Stimulated activated CD4-positive, alpha-beta T cell treated with anti-CD3 and anti-CD28 coated beads, Interleukin-12 subunit alpha, Interleukin-12 subunit beta, amount 100 ng/mL, for 24 hours (primary cell): ENCODE measurements at places on chromosomes 4 and X.
A peak's percentile ranks its signal among the peaks of the same experiment; 100 is the strongest.

DNA sequence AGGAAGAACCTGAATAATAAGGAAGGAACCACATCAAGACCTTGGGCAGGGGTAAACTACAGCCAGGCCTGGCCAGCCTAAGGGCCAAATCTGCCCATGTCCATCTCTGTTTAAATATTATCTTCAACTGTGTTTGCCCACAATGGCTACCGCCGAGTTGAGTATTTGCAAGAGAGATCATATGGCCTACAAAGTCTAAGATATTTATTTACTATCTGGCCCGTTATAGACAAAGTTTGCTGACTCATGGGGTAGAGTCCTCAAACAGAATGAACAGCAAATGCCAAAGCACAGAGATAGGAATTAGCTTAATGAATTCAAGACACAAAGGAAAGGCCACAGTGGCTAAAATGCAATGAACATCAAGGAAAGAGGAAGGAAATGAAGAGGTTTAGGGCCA, 44.8 kb downstream of the RPS6KA3 start:
- no peak for DNase-seq

GRCh38 chr4:1569461-1570151, 114.5 kb downstream of the FAM53A start:
- no peak for DNase-seq

DNA sequence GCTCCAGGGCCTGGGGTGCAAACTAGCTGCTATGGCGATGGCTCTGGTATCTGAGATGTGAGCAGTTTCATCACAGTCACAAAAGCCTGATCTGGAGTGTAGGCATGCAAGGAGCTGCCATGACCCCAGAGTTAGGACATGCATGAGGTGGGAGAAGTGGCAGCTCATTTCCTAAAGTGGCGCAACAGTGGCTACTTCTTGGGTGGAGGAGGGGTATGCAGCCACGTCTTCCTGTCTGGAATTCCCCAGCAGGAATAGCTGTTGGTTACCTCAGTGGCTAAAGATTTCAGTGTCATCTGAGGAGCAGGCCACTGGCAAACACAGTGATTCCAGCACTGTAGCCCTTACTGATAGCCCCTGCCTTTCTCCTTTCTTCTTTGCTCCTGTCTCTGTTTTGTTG, 1382.5 kb downstream of the C4orf33 start:
- DNase-seq = no peak

DNA sequence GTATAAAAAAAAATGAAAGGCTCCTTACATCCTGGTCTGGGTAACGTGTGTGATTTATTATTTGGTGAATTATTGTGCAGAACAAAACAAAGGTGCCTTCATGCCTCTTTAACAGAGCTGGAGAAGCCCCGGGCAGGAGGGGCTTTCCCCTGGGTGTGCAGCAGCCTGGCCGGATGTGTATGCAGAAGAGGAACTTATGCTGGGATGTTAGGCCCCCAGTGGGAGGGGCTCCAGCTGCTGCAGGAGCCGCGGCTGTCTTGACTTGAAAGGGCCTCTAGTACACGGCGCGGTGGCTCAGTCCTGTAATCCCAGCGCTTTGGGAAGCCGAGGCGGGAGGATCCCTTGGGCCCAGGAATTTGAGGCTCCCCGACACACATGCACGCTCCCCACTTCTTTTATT, 16.0 kb downstream of the CCNQ start:
- DNase-seq = peak; percentile 22
